Activated naive CD4-positive, alpha-beta T cell (primary cell): ENCODE measurements at places on chromosomes 13 and 19.

- DNase-seq = no peak
These were observed 326.1 kb upstream of the TSHZ3 start for GRCh38 chr19:31675193-31675913.

DNA sequence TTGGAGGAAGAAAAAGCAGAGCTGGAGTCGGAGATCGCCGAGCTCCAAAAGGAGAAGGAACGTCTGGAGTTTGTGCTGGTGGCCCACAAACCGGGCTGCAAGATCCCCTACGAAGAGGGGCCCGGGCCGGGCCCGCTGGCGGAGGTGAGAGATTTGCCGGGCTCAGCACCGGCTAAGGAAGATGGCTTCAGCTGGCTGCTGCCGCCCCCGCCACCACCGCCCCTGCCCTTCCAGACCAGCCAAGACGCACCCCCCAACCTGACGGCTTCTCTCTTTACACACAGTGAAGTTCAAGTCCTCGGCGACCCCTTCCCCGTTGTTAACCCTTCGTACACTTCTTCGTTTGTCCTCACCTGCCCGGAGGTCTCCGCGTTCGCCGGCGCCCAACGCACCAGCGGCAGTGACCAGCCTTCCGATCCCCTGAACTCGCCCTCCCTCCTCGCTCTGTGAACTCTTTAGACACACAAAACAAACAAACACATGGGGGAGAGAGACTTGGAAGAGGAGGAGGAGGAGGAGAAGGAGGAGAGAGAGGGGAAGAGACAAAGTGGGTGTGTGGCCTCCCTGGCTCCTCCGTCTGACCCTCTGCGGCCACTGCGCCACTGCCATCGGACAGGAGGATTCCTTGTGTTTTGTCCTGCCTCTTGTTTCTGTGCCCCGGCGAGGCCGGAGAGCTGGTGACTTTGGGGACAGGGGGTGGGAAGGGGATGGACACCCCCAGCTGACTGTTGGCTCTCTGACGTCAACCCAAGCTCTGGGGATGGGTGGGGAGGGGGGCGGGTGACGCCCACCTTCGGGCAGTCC, 5.0 kb downstream of the FOSB start:
- DNase-seq = peak; percentile 20

DNA sequence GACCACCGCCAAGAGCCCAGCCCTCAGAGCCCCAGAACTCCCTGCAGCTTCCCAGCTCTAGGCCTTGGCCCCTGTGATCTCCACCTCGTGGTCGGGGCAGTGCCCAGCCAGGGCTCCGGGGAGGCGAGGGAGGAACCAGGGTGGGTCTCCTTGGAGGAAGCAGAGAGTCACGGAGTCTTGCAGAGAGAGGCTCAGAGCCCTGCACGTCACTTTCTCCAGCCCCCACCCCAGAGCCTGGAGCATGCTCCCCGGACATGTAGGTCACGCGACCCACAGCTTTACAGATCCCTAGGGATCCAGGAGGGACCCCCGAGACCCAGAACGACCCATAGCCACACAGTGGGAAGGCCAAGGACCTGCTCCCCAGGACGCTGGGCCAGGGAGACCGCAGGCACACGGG, 11.9 kb downstream of the GADD45B start:
- DNase-seq = no peak

GRCh38 chr13:32902029-32902780, 114.0 kb upstream of the KL start:
- no peak for DNase-seq
